Liver (tissue), 10 donors: ENCODE measurements at places on chromosomes 6 and 20.

- no peaks in the 10 kb centered on the region for H3K36me3 ChIP-seq
- H3K27ac ChIP-seq, result no peak overlapping the region
- H3K4me1 ChIP-seq, result no peaks in the 10 kb centered on the region
- no peak for DNase-seq
These were observed 55.4 kb upstream of the TBXT start for GRCh38 chr6:166223079-166223478.

- H3K36me3 ChIP-seq, result no peaks in the 10 kb centered on the region
- H3K27ac ChIP-seq, result no peak overlapping the region
- no peaks in the 10 kb centered on the region for H3K4me1 ChIP-seq
- no peaks in the 10 kb centered on the region for H3K27me3 ChIP-seq
These were observed 242.5 kb downstream of the PREX1 start for GRCh38 chr20:48585061-48585870.

DNA sequence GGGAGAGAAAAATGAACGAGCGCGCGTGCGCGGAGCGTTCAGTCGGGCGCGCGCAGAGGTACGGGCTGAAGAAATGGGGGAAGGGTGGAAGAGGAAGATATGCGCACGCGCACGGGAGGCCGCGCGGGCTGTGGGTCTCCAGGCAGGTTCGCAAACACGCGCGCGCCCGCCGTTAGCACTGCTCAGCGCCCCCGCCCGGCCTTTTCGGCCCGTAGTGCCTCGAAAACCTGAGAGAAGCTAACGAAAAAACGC, 393 bp downstream of the BCLAF1 start:
- H3K4me1 ChIP-seq, result peaks cover 12% of the 10 kb centered on the region
- no peaks in the 10 kb centered on the region for H3K36me3 ChIP-seq
- peak overlapping the region; percentile 97 for H3K4me3 ChIP-seq
- H3K27ac ChIP-seq, result peak overlapping the region; percentile 100

DNA sequence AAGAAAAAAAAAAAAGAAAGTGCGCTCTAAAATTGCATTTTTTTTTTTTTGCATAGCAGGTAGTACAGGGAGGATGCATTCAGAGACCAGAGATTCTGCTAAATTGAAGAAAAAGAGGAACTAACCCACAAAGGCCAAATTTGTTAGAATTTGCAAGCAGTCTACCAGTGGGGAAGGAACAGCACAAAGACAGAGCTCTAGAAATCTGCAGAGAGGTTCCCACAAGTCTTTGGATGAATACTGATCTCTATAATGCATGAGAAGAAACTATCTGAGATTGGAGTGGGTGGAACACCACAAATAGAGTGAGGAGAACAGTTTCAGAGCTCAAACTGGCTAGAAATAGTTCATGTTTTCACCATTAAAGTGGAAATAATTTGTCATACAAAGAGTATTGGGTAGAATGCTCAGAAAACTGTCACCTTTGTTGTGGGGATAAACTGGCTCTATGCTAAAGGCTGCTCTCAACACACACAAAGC, 79.6 kb upstream of the AHI1 start:
- DNase-seq, result no peak
- H3K36me3 ChIP-seq, result no peaks in the 10 kb centered on the region
- H3K27me3 ChIP-seq, result no peaks in the 10 kb centered on the region
- no peaks in the 10 kb centered on the region for H3K4me1 ChIP-seq

DNA sequence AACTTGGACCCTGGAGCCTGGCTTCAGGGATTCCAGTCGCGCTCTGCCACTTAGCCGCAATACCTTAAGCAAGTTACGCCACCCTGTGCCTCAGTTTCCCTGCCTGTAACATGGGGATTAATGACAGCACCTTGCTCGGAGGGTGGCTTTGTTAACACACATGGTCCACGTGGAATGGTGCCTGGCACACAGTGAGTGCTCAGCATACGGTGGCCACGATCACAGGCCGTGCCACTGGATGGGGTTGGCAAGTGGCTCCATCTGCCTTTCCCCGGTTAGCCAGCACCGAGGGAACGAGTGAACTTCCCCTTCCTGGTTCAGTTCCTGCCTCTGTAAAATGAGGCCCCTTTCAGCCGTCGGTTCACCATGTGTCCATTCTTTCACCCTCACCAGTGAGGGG, 17.2 kb downstream of the C6orf132 start:
- DNase-seq, result no peak
- H3K27ac ChIP-seq, result no peak overlapping the region
- no peaks in the 10 kb centered on the region for H3K4me1 ChIP-seq

- peaks cover 17% of the 10 kb centered on the region for H3K4me1 ChIP-seq
- no peaks in the 10 kb centered on the region for H3K36me3 ChIP-seq
- H3K27ac ChIP-seq, result no peak overlapping the region
These were observed 57.2 kb upstream of the MYL9 start for GRCh38 chr20:36483919-36484808.

DNA sequence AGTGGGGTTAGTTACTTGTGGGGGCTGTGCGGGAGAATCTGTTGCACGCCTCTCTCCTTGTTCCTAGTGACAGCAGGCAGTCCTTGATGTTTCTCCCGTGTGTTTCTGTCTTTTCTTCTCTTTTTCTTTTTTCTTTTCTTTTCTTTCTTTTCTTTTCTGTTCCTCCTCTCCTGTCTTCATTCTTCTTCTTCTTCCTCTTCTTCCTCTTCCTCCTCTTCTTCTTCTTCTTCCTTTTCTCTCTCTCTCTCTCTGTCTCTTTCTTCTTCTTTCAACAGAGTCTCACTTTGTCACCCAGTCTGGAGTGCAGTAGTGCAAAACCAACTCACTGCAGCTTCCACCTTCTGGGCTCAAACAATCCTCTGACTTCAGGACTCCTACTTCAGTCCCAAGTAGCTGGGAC, 6.8 kb upstream of the AIG1 start:
- no peaks in the 10 kb centered on the region for H3K27me3 ChIP-seq
- no peak for DNase-seq
- no peaks in the 10 kb centered on the region for H3K36me3 ChIP-seq
- no peak overlapping the region for H3K27ac ChIP-seq

DNA sequence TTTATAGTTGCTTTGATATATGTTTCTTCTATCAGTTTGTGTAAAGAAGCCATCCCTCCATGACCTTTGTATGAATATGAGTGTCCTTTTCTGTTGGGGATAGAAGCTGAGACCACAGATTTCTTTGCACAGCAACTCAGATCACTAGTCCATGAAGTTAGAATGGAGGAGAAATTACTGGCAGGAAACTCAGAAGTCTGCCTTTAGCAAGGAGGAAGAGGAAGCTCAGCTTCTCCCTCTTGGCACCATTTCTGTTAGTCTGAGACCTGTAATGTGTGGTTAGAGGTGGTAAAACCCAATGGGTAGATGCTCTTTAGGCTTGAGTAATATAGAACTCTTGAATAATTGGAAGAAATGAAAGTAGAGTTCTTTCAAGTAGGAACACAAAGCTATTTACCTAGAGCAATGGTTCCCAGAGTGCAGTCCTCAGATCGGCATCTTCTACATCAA, 995.3 kb upstream of the FLRT3 start:
- no peak overlapping the region for H3K4me3 ChIP-seq
- no peaks in the 10 kb centered on the region for H3K4me1 ChIP-seq
- H3K27ac ChIP-seq, result no peak overlapping the region
- H3K36me3 ChIP-seq, result no peaks in the 10 kb centered on the region
- no peaks in the 10 kb centered on the region for H3K27me3 ChIP-seq
- no peak for DNase-seq

DNA sequence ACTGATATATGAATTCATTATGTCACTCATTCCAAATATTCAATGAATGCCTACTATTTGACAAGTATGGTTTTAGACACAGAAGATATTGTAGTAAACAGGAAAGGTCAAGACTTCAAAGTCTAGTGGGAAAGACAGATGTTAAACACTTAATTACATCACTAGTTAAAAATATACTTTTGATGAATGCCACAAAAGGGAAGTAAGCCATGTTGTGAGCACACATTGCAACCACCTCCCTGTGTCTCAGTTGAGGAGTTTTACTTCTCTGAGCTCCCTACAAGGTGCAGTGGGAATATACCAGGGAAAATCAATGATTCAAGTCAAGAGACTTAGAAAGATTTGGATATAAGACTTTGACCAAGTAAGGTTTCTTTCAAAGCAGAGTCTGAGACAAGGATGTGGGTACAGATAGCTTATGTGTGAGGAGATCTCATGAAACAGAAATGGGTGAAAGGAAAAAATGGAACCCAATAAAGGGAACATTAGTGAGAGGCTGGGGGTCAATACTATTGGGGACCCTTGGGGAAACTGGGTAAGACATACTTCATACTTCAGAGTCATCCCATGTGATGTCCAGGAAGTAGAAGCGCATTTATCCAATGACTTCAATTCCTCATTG, 503.7 kb downstream of the KIF16B start:
- H3K27me3 ChIP-seq, result no peaks in the 10 kb centered on the region
- no peak for DNase-seq
- no peaks in the 10 kb centered on the region for H3K36me3 ChIP-seq
- H3K4me3 ChIP-seq, result no peak overlapping the region
- H3K27ac ChIP-seq, result no peak overlapping the region

DNA sequence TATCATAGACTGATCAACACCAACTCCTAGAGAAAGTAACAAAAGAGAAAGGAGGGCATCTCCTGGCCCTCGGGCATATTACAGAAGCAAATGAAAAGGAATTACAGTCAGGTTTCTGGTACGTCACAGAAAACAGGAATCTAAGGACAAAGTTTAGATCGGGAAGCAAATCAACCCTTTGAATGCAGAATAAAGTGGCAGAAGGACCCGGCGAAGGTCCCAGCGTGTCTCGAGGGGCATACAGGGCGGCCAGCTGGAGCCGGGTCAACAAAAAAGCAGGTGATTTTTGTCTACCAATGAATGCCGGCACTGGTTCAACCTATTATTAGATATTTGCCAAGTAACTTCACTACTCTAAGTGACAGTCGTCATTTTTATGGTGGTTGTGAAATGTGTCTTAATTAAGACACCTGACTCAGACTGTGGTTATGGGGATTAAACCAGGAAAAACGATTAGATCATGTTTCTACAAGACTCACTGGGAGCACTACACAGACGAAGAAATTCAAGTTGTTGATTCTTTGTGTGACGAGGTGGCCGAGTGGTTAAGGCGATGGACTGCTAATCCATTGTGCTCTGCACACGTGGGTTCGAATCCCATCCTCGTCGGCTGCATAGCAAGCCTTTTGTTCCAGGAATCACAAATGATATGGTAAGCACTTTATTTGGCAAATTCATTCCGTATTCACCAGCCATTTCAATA, 12.4 kb upstream of the ZSCAN9 start:
- H3K27ac ChIP-seq, result no peak overlapping the region
- H3K27me3 ChIP-seq, result peaks cover 2% of the 10 kb centered on the region
- no peaks in the 10 kb centered on the region for H3K4me1 ChIP-seq
- no peaks in the 10 kb centered on the region for H3K36me3 ChIP-seq
- DNase-seq, result peak; percentile 54

DNA sequence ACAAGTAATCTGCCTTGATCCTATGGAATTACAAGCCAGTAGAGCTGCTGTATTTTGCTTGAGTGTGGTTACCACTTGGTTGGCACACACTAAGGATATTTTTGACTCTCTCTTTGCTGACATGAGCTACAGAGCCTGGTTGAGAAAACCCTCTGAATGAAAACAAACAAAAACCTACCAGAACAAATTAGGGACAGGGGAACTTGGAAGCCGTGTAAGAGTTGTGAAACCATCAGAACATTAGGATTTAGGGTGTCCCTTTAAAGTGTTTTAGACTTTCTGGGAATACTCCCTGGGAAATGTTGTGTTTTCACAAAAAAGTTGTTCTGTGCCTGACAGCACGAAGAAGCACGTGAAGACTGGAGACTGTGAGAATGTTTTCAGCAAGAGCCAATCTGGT, 20.5 kb upstream of the PDE7B start:
- peak overlapping the region; percentile 82 for H3K4me3 ChIP-seq
- DNase-seq, result no peak
- no peaks in the 10 kb centered on the region for H3K27me3 ChIP-seq
- H3K27ac ChIP-seq, result peak overlapping the region; percentile 80
- peaks cover 10% of the 10 kb centered on the region for H3K4me1 ChIP-seq

DNA sequence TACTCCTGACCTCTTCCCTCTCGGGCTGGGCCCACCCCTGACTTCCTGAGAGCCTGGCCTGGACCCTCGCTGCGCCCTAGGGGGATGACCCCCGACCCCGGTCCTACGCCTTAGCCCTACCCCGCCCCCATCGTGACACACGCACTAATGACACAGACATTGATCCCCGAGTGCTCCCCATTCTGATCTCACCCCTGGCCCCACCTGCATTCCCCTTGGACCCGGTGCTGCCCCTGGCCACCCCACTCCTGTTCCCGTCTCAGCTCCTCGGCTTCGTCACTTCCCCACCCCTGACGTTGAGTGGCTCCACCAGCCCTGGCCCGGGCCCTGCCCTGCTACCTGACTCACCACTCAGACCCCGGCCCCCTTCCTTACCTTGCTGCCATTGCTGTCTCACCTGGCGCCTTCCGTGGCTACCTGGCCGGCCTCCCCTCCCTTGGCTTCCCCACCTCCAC, 12.1 kb downstream of the RBCK1 start:
- H3K4me1 ChIP-seq, result peaks cover 39% of the 10 kb centered on the region
- no peak overlapping the region for H3K4me3 ChIP-seq
- H3K27ac ChIP-seq, result peak overlapping the region; percentile 11
- peaks cover 20% of the 10 kb centered on the region for H3K36me3 ChIP-seq
- no peak for DNase-seq
- no peaks in the 10 kb centered on the region for H3K27me3 ChIP-seq

DNA sequence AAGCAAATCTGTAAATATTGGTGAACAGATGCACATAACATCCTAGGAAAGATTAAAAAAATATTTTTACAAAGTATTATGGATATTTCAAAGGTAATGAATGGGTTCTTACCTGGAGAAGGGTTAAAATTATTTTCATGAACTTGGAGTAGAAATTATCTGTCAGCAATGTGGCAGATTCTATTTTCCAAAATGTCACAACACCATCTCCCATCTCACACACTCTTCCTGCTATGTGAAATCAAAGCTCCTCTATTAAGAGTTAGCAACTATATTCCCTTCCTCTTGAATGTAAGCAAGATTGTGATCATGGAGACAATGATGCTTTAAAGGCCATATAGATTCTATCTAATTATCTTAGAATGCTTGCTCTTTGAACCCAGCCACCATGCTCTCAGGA, 304.5 kb downstream of the EYS start:
- H3K36me3 ChIP-seq, result no peaks in the 10 kb centered on the region
- no peaks in the 10 kb centered on the region for H3K27me3 ChIP-seq
- no peak for DNase-seq
- H3K4me1 ChIP-seq, result no peaks in the 10 kb centered on the region
- H3K4me3 ChIP-seq, result no peak overlapping the region
- no peak overlapping the region for H3K27ac ChIP-seq

GRCh38 chr6:13267142-13267651, 61.1 kb downstream of the TBC1D7 start:
- H3K36me3 ChIP-seq, result no peaks in the 10 kb centered on the region
- DNase-seq, result no peak
- no peak overlapping the region for H3K27ac ChIP-seq
- H3K27me3 ChIP-seq, result no peaks in the 10 kb centered on the region

GRCh38 chr6:56109149-56109548, 138.2 kb downstream of the COL21A1 start:
- H3K4me1 ChIP-seq, result no peaks in the 10 kb centered on the region
- H3K4me3 ChIP-seq, result no peak overlapping the region
- DNase-seq, result no peak
- no peaks in the 10 kb centered on the region for H3K27me3 ChIP-seq

GRCh38 chr6:47780510-47781356, 1.1 kb upstream of the OPN5 start:
- H3K36me3 ChIP-seq, result no peaks in the 10 kb centered on the region
- no peak overlapping the region for H3K27ac ChIP-seq
- H3K4me1 ChIP-seq, result peaks cover 3% of the 10 kb centered on the region
- peaks cover 3% of the 10 kb centered on the region for H3K27me3 ChIP-seq
- DNase-seq, result no peak

GRCh38 chr20:31593221-31594001, 11.7 kb upstream of the ID1 start:
- peak overlapping the region; percentile 66 for H3K27ac ChIP-seq
- no peaks in the 10 kb centered on the region for H3K27me3 ChIP-seq
- H3K4me3 ChIP-seq, result no peak overlapping the region
- no peak for DNase-seq
- peaks cover 10% of the 10 kb centered on the region for H3K4me1 ChIP-seq
